ENCODE measurements at places on chromosomes 5 and 9. TPM values are rescaled to one million over a fixed set of nuclear protein-coding genes. Genes with fewer than 3 reads are reported as not detected.

- no peak for DNase-seq
Measured at GRCh38 chr5:37844009-37844408, 4.2 kb upstream of the GDNF start.

AIF1L gene
- 23.1 TPM for polyA plus RNA-seq

- DNase-seq = no peak
Measured at GRCh38 chr9:106972082-106972481, 109.1 kb downstream of the ZNF462 start.

ANKRD33B gene
- polyA plus RNA-seq = 1.2 TPM

GRCh38 chr5:14186059-14186830 is 43.1 kb downstream of the TRIO start:
- DNase-seq = no peak

MEIKIN gene
- not detected for polyA plus RNA-seq

GRCh38 chr9:77293949-77294348 is 116.6 kb downstream of the VPS13A start:
- no peak for DNase-seq
